Adrenal gland (tissue), 19 donors: ENCODE measurements at places on chromosomes 16 and 17. TPM values are rescaled to one million over a fixed set of nuclear protein-coding genes. Genes with fewer than 3 reads are reported as not detected.

The CCL16 gene
- 3.2 TPM for polyA plus RNA-seq

GRCh38 chr16:85245307-85246172, 133.3 kb upstream of the CIBAR2 start:
- no peaks in the 10 kb centered on the region for H3K4me1 ChIP-seq
- peak; percentile 65 for DNase-seq
- no peak overlapping the region for H3K27ac ChIP-seq

DNA sequence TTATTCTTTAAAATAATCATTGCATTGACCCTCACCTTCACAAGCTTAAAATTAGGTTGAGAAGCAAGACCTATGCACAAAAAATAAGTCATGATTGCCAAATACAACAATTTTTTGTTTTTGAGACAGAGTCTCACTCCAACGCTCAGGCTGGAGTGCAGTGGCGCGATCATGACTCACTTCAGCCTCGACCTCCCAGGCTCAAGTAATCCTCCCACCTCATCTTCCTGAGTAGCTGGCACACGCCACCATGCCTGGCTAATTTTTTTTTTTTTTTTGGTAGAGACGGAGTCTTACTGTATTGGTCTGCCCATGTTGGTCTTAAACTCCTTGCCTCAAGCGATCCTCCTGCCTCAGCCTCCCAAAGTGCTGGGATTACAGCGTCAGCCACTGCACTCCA, 24.2 kb downstream of the ZNF652 start:
- H3K4me1 ChIP-seq: peaks cover 72% of the 10 kb centered on the region
- no peaks in the 10 kb centered on the region for H3K27me3 ChIP-seq

The HEATR9 gene
- polyA plus RNA-seq: 0.13 TPM

The ANKRD40CL gene
- polyA plus RNA-seq: not detected

GRCh38 chr16:29808219-29808900, 2.0 kb downstream of the MAZ start:
- no peaks in the 10 kb centered on the region for H3K36me3 ChIP-seq
- peak overlapping the region; percentile 25 for H3K4me3 ChIP-seq
- peaks cover 34% of the 10 kb centered on the region for H3K4me1 ChIP-seq
- H3K27ac ChIP-seq: peak overlapping the region; percentile 62
- DNase-seq: peak; percentile 55
- no peaks in the 10 kb centered on the region for H3K27me3 ChIP-seq

The KRTAP1-1 gene
- polyA plus RNA-seq: not detected
